ENCODE measurements at places on chromosomes 6 and 20. TPM values are rescaled to one million over a fixed set of nuclear protein-coding genes. Genes with fewer than 3 reads are reported as not detected.
A peak's percentile ranks its signal among the peaks of the same experiment; 100 is the strongest.

DNA sequence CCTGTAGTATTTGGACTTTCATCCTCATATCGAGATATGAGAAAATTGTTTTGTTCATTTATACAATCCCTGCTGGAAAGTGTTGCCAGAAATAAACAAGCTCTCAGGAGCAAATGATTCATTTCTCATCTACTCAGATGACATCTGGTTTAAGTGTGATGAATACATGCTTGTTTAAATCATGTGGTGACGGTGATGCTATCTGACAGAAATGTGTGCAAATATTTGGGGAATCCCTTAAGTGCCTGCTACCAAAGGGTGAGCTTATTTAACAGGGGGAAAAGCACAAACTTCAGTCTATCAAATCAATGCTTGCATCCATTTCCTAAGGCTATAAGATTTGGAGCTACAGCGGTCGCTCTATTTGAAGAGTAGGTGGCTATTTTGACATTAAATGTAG is 368.3 kb upstream of the SASH1 start:
- no peaks in the 10 kb centered on the region for H3K27me3 ChIP-seq
- no peak for DNase-seq
- H3K4me1 ChIP-seq, result no peaks in the 10 kb centered on the region
- H3K27ac ChIP-seq, result no peak overlapping the region
- H3K36me3 ChIP-seq, result no peaks in the 10 kb centered on the region

- H3K27ac ChIP-seq, result no peak overlapping the region
- no peak overlapping the region for H3K4me3 ChIP-seq
- no peaks in the 10 kb centered on the region for H3K4me1 ChIP-seq
- DNase-seq, result no peak
These were observed 61.1 kb downstream of the GRM4 start for GRCh38 chr6:34084591-34085290.

- no peak overlapping the region for H3K27ac ChIP-seq
- H3K27me3 ChIP-seq, result no peaks in the 10 kb centered on the region
- no peaks in the 10 kb centered on the region for H3K4me1 ChIP-seq
- peak; percentile 49 for DNase-seq
- H3K36me3 ChIP-seq, result no peaks in the 10 kb centered on the region
- no peak overlapping the region for H3K4me3 ChIP-seq
These were observed 78.0 kb downstream of the DLGAP4 start for GRCh38 chr20:36384022-36384619.

GRCh38 chr6:126539022-126539421 is 199.1 kb downstream of the CENPW start:
- no peak overlapping the region for H3K4me3 ChIP-seq
- no peaks in the 10 kb centered on the region for H3K36me3 ChIP-seq
- H3K27ac ChIP-seq, result no peak overlapping the region
- H3K4me1 ChIP-seq, result no peaks in the 10 kb centered on the region
- no peak for DNase-seq

Gene PPIL1
- total RNA-seq, result 54.8 TPM

DNA sequence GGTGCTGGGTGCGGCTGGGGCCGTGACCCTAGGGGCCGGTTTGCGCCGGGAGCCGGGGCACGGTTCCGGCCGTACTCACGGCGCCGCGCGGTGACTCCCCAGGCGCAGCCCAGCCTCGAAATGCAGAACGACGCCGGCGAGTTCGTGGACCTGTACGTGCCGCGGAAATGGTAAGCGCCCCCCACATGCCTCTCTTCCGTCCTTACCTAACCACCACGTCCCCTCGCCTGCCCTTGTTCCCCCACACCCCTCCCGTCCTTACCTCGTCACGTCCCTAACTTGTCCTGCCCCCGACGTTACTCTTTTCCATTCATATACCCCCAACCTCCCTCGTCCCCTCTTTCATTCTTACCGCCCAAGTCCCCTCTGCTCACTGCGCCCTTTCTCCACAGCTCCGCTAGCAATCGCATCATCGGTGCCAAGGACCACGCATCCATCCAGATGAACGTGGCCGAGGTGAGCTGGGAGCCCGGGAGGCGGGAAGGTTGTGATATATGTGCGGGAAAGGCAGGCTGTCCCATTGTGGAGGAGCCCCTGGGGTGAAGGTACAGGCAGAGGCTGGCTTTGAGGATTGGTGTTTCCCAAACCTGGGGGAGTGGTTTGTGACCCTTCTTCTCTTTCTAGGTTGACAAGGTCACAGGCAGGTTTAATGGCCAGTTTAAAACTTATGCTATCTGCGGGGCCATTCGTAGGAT is 463 bp downstream of the RPS21 start:
- peak overlapping the region; percentile 73 for H3K27ac ChIP-seq
- peaks cover 23% of the 10 kb centered on the region for H3K4me1 ChIP-seq

Gene UBE3D
- 6.9 TPM for total RNA-seq

Gene NRSN1
- not detected for total RNA-seq

Gene CDC5L
- 27.7 TPM for total RNA-seq

Gene DEFB132
- not detected for total RNA-seq

DNA sequence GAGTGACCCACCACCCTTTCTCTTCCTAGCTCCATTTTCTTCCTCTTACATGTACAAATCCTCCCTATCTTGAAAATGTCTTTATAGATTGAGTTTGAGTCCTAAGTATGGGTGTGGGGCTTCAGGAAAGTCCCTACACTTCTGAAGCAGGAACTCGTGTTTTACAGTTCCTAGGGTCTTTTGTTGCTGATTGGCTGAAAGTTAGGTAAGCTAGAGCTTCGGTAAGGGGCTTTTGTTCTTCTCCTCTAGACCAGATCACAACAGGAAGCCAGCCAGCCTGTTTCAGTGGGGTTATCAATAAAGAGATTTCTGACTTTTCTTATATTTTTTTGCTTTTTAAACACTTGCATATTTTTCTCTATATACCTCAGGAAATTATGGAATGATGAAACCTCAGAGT is 51.3 kb downstream of the CNR1 start:
- H3K4me1 ChIP-seq, result no peaks in the 10 kb centered on the region
- DNase-seq, result no peak
- H3K27ac ChIP-seq, result no peak overlapping the region
- no peak overlapping the region for H3K4me3 ChIP-seq
- no peaks in the 10 kb centered on the region for H3K36me3 ChIP-seq

GRCh38 chr20:58753267-58753921 is 60.8 kb downstream of the NPEPL1 start:
- H3K36me3 ChIP-seq, result no peaks in the 10 kb centered on the region
- DNase-seq, result no peak
- H3K27me3 ChIP-seq, result peaks cover 7% of the 10 kb centered on the region
- no peak overlapping the region for H3K4me3 ChIP-seq
- H3K4me1 ChIP-seq, result no peaks in the 10 kb centered on the region
- no peak overlapping the region for H3K27ac ChIP-seq

Gene NFATC2
- total RNA-seq, result 68.0 TPM

GRCh38 chr6:101484781-101485180 is 91.3 kb downstream of the GRIK2 start:
- H3K27ac ChIP-seq, result no peak overlapping the region
- DNase-seq, result no peak
- H3K4me1 ChIP-seq, result no peaks in the 10 kb centered on the region

DNA sequence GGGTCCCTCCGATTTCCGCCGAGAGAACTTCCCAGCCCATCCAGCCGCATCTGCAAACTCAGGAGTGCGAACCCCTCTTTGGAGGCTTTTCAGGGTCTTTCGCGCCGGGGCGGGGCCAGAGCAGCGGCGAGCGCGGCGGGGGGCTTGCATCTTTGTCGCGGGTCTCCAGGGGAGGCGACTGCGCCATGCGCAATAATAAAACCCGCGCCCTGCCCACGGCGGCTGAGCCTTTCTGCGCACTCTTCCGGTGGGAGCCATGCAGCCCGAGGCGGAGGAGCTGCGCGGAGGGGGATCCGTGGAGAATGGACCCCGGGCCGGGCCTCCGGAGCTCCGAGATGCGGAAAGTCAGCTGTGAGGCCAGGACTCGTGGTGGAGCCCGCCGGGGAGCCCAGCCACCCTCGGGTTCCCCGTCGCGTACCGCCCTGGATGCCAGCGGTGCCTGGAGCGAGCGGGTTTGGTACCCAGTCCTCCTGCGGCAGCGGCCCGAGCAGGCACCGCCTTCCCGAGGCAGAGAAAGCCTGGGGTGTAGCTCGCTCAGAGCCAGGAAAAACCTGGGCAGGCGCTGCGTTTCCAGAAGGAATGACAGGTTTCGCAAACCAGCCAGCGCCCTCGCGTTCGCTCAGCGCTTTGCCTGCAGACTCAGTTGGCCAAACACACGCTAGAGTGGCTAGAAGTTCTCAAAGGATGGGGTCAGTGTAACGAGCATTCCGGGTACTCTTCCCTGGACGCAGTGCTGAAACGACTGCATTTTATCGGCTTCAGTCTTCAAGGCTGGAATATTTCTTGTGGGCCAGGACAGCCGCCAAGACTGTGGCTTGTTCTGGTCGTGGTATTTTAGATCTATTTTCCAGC is 1.2 kb downstream of the AKAP12 start:
- H3K4me3 ChIP-seq, result peak overlapping the region; percentile 72
- H3K27ac ChIP-seq, result no peak overlapping the region
- H3K27me3 ChIP-seq, result peaks cover 55% of the 10 kb centered on the region
- DNase-seq, result peak; percentile 13

Gene POU3F2
- not detected for total RNA-seq

Gene KCNB1
- total RNA-seq, result not detected

DNA sequence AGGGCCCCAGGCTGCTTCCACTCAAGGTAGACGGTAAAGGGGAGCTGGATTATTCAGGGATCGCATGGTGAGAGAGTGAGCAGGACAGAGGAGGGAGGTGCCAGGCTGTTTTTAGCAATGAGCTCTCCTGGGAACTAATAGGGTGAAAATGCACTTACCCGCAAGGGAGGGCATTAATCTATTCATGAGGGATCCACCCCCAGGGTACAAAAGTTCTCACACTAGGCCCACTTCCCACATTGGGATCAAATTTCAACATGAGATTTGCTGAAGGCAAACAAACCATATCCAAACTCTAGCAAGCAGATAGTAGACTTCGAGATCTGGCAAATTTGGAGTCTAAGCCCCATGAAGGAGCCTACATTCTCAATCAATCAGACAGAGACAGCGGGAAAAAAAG is 408.6 kb downstream of the RNF144B start:
- H3K4me1 ChIP-seq, result no peaks in the 10 kb centered on the region
- no peak overlapping the region for H3K27ac ChIP-seq
- H3K36me3 ChIP-seq, result no peaks in the 10 kb centered on the region
- DNase-seq, result no peak
- H3K4me3 ChIP-seq, result no peak overlapping the region
- no peaks in the 10 kb centered on the region for H3K27me3 ChIP-seq

DNA sequence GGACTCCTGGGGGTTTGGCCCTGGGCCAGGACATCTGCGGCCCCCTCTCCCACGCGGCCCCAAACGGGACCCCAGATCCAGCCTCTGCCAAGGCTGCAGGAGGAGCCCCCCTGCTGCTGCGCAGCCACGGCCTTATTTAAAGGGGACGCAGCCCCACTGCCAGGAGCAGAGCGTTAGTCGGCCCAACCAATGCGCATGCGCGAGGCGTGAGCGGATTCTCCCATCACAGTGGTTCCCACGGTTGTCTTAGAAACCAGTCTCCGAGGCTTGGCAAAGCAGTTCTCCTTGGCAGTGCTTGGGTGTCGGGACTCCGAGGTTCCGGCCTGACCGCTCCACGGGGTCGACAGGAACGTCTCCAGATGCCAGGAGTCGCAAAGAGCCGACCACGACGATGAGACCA is 288.3 kb upstream of the ZNF337 start:
- H3K27me3 ChIP-seq, result peaks cover 6% of the 10 kb centered on the region
- H3K4me3 ChIP-seq, result no peak overlapping the region
- peaks cover 7% of the 10 kb centered on the region for H3K4me1 ChIP-seq
- H3K36me3 ChIP-seq, result peaks cover 3% of the 10 kb centered on the region

Gene TMEM200A
- 1.3 TPM for total RNA-seq

- no peaks in the 10 kb centered on the region for H3K36me3 ChIP-seq
- no peak overlapping the region for H3K27ac ChIP-seq
- no peak overlapping the region for H3K4me3 ChIP-seq
- no peaks in the 10 kb centered on the region for H3K27me3 ChIP-seq
- DNase-seq, result no peak
These were observed 475.6 kb upstream of the ADGRB3 start for GRCh38 chr6:68159433-68159832.

DNA sequence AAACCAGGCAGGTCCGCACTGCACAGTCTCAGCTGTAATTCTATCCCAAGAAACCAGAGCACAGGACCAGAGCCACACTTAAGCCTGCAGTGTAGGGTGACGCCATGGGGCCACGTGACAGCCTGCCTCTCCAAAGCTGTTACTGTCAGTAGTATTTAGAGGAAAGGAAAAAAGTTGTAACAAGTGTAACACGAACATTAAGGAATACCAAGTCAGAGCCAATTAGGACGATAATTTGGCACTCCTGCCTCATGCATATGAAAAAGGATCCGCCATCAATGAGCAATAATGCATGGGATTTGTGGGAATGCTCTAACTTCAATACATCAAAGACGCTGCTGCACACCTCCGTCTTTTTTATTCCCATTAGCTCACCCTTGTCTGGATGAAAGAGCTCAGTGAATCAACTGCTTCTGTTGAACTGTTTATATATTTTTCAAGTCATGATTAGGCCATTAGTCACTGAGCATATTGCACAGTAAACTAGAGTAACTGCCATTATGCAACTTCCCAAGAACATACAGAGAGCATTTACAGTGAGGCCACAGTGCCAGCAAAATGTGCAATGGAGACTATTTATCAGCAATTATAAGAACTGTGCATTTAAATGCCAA is 79.9 kb downstream of the ATXN1 start:
- H3K4me1 ChIP-seq, result peaks cover 79% of the 10 kb centered on the region
- no peak overlapping the region for H3K4me3 ChIP-seq
- DNase-seq, result no peak

Gene ARG1
- not detected for total RNA-seq

DNA sequence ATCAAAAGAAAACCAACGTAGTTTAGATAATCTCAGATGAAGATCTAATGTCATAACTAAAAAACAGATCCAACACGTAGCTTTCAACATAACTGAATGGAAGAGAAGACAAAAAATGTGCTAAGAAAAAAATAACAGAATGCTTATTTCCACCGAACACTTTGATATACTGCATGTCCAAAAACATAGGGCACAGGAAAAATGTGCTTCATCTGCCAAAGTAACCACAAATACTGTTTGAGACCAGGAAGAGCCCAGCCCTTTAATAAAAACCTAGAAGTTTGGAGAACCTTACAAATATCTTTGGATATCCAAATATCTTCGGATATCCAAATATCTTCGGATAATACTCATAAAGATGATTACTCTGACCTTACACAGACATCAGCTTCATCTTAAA is 19.8 kb downstream of the LAMA4 start:
- no peaks in the 10 kb centered on the region for H3K36me3 ChIP-seq
- no peak overlapping the region for H3K4me3 ChIP-seq
- no peak overlapping the region for H3K27ac ChIP-seq
- H3K27me3 ChIP-seq, result peaks cover 52% of the 10 kb centered on the region
- H3K4me1 ChIP-seq, result peaks cover 21% of the 10 kb centered on the region

GRCh38 chr6:5481033-5481432 is 219.7 kb downstream of the FARS2 start:
- no peak overlapping the region for H3K4me3 ChIP-seq
- DNase-seq, result no peak
- H3K4me1 ChIP-seq, result peaks cover 3% of the 10 kb centered on the region
- no peak overlapping the region for H3K27ac ChIP-seq

DNA sequence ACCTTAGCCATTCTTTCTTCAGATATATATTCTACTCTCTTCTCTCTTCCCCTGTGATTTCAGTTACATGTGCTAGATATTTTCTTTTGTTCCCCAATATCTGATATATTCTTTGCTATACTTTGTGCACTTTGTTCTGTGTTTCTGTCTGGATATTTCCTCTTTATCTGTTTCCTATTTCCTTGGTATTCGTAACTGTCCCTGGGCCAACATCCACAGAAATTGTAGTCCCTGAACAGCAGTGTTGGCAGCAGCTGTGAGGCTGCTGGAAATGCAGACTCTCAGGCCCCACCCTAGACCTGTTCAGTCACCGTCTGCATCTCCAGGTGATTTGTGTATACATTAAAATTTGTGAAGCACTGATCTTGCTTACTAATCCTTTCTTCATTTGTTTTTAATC is 522.9 kb upstream of the SOX4 start:
- H3K27ac ChIP-seq, result no peak overlapping the region
- DNase-seq, result no peak
- no peak overlapping the region for H3K4me3 ChIP-seq

All from activated T-helper 2 cell treated with anti-CD3 and anti-CD28 coated beads, Interferon-gamma antibody, Interleukin-2, Interleukin-4, amounts not matched to agents 10 μg/mL and 5 μg/mL and 100 μg/mL, durations not matched to agents 14 hours and 24 hours and 36 hours (primary cell).